ENCODE measurements at places on chromosomes 12 and 14.

GRCh38 chr12:3293446-3294161 lies 197.4 kb upstream of the PRMT8 start:
- no peak for DNase-seq

DNA sequence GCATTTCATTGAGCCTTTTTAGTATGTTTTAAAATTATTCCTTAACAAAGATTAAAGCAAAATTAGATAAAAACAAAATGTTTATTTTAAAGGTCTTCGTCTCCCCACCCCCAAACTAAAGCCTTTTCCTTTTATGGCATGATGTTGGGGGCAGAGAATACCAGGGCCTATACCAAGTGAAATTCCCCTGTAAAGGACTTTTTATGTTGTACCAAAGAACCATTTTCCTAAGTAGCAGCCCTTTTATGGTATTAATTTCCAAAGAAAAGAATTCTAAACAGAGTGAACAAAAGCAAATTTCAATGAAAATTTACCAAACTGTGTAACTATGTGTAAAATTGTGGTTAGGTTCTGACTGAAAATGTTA lies 71.9 kb upstream of the GNPNAT1 start:
- DNase-seq, result no peak

- no peak for DNase-seq
These were observed 21.8 kb downstream of the VASH1 start for GRCh38 chr14:76782885-76783566.

- DNase-seq, result no peak
These were observed 29.2 kb downstream of the SPTB start for GRCh38 chr14:64850369-64851137.

- DNase-seq, result no peak
These were observed 35.5 kb downstream of the CPSF6 start for GRCh38 chr12:69274861-69275260.

DNA sequence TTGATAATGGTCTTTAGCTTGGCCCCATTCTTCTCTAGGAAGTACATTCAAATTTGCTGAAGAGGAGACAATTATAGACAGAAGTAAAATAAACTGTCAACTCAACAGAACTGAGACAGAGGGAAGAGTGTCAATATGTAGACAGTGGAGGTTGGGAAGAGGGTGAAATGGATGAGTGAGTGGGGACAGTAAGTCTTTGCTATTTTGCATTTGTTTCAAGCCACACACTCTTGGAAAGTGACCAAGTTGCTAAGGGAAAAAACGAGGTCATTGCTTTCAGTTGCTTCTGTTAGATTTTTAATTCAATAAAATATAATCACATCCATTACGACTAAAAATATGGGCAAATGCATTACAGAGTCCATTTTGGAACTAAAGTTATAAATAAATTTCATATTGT lies 47.8 kb downstream of the BTBD7 start:
- no peak for DNase-seq

DNA sequence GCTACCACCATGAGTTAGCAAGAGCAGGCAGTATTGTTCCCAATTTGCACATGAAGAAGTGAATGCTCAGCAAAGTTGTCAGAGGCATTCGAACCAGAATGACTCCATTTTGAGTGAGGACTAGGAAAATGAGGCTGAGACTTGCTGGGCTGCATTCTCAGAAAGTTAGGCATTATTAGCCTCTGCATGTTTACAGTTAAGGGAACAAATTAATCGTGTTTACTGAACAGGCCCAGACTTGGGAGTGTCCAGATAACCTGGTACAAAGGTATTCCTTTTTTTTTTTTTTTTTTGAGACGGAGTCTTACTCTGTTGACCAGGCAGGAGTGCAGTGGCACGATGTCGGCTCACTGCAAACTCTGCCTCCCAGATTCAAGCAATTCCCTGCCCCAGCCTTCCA lies 22.5 kb upstream of the VWF start:
- DNase-seq, result no peak

DNA sequence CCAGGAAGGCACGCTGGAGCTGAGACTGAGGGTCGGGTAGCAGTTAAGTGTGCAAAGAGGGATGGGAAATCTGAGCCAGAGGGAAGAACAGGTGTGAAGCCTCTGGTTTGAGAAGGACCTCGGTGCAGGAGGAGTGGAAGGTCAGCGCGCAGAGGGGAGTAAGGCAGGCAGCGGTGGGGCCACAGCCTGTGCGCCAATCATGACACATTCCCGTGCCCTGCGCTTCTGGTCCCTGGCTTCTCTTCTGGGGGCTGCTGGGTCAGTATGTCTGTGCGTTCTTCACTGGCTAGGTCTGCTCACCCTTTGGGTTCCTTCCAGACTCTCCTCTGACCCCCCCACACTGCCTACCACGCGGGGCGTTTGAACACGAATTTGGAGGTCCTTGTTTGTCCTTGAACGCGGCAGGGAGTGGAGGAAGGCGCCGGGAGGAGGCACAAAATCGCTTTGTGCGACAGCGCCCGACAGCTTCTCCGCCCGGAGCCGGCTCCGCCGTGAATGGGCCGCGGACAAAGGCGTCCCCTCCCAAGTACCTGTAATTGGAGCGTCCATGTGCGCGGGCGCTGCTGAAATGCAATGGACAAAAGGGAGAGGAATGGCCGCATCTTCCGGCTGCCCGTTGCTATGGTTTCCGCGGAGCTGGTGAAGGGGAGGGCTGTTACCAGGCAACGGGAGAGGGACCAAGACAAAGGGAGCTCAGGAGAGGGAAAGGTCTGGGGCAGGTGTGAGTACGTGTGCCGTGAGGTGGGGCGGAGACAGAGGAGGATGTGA lies 207.2 kb upstream of the SRRM4 start:
- DNase-seq, result no peak

DNA sequence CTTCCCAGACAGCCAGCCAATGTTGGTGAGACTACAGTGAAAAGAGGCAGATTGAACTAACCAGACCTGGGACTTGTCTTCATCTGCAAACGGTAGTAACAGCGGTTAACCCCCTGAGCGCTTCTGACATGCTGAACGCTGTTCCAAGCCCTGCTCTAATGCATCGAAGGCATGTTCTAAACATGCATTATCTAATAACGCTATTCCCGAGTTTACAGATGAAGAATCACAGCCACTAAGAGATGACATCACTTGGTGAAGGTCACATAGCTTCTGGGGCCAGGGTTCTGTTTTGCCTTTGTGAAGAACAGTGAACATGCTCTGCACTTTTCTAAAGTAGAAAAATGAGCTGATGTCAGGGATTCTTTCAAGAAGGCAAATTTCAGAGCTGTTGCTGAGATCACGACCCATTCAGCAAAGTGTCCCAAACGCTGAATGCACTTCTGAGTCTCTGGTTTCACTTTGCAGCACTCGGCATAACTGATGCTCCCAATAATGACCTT lies 56.0 kb downstream of the FOS start:
- DNase-seq, result no peak

DNA sequence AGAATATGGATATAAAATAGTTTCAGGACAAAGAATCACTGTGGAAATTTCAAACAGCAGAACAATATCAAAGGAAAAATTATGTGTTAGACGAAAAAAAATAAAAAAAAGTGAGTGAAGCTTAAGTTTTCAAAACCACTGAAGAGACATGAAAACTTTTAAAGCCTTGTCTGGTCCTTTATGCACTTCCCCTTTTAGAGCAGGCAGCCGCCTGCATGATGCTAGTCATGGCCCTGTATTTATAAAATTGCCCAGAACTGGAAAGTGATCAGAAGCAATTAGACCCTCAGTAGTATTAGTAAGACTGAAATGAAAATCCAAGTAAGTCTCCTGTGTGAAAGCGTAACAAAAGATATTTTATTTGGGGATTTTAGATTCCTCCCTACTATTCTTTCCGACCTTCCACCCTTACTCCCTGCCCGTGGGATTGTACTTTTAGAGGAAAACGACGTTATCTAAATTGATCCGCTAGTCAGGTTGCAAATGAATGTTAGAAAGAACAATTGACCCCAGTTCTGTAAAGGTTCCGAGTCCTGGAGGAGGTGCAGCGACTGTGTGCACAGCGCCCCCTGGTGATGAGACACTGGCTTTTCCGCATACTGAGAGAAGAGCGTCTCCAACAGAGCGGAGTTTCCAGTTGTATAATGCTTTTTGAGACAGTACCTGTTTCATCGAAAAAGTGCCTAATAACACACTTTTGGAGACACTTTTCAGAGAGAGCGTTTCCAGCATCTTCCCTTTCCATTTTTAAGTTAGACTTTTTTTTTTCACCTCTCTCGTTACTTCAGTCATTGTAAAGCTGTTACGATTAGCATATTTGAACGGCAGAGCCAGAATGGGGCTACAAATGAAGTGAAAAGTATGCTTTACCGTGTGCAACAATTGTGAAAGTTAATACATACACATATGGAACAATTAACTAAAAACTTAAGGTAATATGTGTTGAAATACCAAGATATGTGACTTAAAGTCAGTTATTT lies 12.4 kb downstream of the MGST1 start:
- no peak for DNase-seq

GRCh38 chr14:50335389-50335788 lies 23.3 kb downstream of the DMAC2L start:
- no peak for DNase-seq

DNA sequence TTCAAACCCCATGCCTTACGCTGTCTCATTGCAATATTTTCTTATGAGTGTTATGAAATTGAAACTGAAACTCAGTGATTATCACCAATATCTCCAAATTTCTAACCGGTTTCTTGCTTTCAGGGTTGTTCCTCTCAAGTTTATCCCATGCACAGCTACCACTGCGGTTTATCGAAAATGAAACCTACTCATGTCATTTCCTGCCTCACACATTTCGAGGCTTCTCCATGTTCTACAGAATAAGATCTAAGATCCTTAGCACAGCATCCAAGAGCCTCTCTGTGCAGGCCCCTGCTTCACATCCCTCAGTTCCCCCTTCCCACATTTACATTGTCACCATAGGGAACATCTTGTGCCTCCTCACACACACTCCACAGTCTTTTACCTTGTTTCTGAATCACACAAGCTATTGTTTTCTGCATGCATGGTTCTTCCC lies 45.5 kb upstream of the FAR2 start:
- DNase-seq, result no peak

- no peak for DNase-seq
These were observed 13.9 kb upstream of the NR4A1 start for GRCh38 chr12:52037248-52037861.

GRCh38 chr12:622416-622815 lies 40.8 kb downstream of the NINJ2 start:
- no peak for DNase-seq

DNA sequence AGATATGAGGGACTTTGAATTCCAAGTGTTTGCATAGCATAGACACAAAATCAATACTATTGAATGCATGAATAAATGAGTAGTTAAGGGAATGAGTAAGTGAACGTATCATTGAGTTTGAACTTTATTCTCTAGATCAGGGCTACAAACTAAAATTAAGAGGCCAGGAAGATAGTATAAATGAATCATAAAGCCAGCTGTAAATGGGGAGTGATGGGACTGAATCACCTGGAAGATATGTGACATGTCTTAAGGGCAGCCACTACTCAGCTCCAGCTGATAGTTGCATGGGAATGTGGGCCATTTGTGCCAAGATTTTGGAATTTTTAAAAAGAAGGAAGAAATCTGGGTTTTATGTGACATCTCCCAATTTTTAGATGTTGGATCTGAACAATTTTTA lies 229.9 kb downstream of the AKAP6 start:
- no peak for DNase-seq

- no peak for DNase-seq
These were observed 1014.8 kb upstream of the FBXO33 start for GRCh38 chr14:40447017-40447416.
